Right ventricle myocardium superior (tissue), 1 donor: ENCODE measurements at places on chromosomes 3 and 15.

GRCh38 chr3:47799733-47800132 lies 3.2 kb upstream of the DHX30 start:
- no peak for DNase-seq

DNA sequence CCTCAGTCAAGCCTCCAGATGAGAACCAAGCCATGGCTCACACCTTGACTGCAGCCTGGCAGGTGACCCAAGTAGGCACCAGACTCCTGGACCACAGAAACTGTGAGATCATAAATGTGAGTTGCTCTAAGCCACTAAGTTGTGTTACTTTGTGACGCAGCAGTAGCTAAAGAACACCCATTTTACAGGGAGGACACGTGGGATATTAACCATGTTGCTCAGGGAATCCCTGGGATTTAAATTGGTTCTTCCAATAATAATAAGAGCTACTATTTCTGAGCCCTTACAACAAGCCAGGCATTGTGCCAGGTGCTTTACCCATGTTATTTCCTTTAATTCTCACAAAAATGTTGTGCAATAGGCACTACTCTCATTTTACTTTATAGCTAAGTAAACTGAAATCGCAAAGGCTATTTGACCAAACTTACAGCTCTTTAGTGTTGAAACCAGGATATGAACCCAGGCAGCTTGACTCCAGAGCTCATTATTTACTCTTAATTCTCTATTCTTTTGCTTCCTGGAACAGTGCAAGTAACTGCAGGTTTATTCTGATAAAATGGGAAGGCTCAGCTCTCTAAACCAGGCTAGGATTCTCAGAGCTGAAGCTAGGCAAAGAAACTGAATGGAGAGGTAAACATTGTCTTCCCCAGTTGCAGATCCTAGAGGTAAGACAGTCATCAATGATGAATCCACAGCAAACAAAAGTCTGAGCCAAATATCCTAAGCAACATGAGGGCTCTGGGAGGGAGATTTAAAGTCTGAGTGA lies 294.4 kb downstream of the KBTBD8 start:
- DNase-seq = no peak

GRCh38 chr3:112302881-112303763 lies 9.1 kb upstream of the SLC9C1 start:
- DNase-seq = no peak

DNA sequence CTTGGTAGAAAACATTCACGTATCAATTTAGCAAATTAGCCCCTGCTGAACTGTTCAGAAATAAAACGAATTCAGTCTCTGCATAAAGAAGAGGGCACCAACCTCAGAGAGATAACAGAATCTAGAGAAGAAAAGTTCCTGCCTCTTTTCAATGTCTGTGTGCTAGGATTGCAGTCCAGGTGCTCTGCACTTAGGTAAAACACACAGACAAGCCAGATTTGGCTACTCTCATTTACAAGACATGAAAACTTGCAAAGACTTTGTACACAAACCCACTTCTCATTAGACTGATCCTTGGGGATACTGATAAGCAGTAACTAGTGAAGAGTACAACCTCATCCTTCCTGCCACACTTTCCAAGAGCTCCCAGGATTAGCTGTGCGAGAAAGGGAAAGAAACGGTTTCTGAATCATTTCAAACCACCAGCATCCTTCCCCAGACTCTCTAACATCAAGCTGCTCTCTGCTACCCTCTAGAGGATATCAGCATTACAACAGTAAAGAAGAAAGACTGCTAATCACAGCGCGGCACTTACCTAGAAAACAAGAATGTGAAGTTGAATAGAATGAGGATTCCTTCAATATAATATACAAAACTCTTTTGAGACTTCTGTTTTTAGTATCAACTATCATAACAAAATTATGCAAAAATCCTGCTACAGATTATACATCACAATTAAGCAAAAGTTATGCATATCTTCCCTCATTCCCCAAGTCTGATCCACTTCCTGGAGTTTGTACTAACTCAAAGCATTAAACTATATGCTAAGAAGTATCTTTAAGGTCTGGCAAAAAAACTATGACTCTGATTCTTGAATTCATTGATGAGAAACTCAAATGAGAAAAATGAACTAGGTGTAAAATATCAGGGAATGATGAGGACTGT lies 306.4 kb downstream of the MAGI1 start:
- DNase-seq = no peak

DNA sequence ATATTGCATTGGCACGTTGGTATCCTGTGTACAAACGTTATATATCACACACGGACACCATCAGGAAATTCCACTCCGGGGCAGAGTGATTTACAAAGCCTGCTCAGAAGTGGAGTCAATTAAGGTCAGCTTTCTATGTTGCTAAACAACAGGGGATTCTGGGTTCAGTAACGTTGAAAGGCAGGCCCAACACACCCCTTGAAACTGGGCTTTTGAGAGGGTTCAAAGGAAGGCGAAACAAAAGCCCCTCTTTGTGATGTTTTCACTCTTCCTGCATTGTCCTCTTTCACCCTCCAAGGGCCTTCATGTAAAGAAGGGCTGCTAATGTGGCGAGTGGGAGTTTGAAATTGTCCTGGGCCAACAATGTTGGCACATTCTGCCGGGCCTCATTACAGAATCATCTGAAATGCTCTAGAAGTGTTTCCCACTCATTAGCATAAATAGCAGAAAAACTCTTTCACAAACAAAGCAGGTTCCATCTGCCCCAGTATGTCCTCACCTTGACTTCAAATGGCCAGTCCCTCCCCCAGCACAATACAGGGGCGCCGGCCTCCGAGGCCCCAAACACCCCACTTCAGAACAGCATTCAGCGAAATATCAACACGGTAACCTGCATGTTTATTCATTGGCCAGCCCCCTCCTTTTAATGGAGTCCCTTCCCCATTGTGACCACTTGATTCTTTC lies 76.4 kb downstream of the HES1 start:
- DNase-seq = no peak

- no peak for DNase-seq
These were observed 285.2 kb upstream of the MME start for GRCh38 chr3:154794814-154795445.

DNA sequence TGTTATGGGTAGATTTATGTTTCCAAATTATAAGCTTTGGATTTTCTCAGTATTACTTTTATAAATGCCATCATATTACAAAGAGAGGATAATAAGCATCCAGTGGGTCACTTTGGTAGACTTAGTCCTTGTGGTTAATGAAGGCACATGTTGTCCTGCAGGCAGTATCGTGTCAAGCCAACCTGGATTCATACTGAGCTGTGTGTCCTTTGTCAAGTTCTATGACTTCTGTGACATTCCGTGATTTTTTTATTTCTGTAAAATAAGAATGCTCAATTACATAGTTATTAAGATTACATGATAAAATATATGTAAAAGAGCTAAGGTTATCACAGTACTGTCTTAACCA lies 257.7 kb downstream of the RBMS3 start:
- no peak for DNase-seq

DNA sequence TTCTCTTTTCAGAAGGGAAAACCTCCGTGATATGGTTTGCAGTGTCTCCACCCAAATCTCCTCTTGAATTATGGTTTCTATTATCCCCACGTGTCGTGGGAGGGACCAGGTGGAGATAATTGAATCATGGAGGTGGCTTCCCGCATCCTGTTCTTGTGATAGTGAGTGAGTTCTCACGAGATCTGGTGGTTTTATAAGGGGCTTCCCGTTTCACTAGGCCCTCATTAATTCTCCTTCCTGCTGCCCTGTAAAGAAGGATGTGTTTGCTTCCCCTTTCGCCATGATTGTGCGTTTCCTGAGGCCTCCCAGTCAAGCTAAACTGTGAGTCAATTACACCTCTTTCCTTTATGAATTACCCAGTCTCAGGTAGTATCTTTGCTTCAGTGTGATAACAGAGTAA lies 692.7 kb upstream of the GRM7 start:
- no peak for DNase-seq

- no peak for DNase-seq
These were observed 15.5 kb upstream of the PPP1R2 start for GRCh38 chr3:195558602-195559001.

GRCh38 chr3:157408499-157409149 lies 28.0 kb upstream of the PTX3 start:
- no peak for DNase-seq

DNA sequence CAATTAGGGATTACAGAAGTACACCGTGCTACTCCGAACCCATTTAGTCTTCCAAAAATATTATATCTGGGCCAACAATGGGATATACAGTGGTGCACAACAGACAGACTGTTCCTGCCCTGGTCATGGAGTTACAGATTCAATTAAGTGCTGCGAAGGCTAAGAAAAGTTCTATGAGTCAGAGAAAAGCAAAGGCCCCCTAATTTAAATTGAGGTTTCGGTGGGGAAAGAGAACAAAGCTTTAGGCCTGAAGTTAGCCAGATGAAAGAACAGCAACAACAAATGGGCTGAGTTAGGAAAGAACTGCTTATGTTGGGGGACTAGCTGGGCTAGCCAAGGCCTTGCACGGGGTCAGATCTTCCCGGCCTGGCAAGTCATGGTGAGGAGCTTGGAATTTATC lies 131.8 kb downstream of the MDFIC2 start:
- DNase-seq = no peak

GRCh38 chr3:4419920-4420319 lies 47.1 kb downstream of the SUMF1 start:
- DNase-seq = no peak

- DNase-seq = no peak
These were observed 123.5 kb downstream of the UNC13C start for GRCh38 chr15:54101664-54102270.
